ENCODE measurements at places on chromosomes 4 and X.

DNA sequence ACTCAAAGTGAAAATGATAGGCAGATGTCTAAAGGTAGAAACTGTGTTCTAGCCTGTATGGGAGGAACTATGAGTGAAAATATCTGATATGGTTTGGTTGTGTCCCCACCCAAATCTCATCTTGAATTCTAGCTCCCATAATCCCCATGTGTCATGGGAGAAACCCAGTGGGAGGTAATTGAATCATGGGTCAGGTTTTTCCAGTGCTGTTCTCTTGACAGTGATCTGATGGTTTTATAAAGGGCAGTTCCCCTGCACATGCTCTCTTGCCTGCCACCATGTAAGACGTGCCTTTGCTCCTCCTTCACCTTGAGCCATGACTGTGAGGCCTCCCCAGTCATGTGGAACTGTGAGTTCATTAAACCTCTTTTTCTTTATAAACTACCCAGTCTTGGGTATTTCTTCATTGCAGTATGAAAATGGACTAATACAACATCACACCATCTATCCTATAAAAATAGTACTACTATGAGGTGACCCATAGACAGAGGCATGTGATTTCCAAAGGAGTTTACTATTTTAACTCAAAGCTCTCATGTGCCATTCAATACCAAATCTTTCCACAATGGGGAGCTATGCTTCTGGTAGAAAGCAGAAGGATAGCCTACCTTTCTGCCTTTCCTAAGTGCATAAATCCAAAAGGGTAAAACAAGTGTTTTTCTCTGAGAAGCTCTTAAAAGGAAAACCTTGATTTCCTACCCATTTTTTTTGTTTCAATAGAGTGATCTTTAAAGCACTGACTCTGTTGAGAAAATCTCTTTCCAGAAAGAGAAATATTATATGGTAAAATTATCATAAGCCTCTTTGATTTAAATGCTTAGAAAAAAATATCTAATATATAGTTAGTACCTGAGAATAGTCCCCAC is 38.8 kb downstream of the SEC31A start:
- DNase-seq, result no peak

DNA sequence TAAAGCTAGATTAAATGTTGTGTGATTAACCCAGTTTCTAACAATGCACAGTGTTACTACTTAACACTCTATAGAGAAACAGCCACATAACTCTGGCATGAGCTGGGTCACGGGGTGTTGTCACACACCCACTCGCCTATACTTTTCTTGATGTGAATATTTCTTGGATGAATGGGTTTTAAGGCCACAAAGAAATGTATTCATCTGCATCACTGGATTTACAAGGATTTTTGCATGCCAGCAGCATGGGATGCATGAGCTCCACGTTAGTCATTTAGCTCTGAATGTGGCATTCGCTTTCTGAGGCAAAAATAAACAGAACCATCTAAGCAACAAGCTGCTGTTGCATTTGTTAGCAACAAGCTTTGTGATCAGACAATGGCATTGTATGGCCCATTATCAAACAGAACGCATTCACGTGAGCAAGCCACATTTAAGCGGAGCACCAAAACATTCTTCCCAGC is 89.7 kb downstream of the LRP2BP start:
- DNase-seq, result no peak

DNA sequence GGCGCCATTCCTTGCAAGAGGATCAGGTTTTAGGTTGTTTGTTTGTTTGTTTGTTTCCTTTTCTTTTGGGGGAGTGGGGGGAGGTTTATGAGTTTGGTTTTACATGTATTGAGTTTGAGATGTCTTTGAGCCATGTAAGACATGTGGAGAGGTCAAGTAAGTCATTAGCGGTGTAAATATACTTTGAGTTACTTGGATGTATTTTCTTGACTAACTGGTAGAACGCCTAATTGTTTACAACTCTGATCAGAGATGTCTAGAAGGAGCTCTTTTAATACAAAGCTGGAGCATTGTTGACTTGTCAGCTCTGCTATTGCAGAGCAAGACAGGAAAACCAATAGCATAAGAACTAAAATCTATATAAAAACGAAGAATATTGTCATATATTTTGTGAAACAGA is 57.1 kb downstream of the ANXA3 start:
- DNase-seq, result no peak

DNA sequence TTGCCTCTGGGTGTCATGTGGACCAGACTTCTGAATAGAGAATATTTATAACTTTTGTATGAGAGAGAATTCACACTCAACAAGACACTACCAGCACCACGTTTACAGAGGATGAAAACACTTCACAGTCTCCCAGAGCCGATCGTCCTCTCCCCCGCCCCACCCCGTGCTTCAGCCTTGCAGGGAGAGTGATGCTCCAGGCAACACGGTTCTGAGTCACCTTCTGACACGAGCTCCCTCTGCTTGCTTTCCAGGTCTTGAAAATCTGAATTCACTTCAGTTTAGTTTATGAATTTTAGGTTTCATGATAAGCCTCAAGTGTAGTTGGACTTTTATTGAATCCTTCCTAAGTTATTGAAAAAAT is 59.8 kb downstream of the CPLX1 start:
- DNase-seq, result no peak

GRCh38 chr4:78951862-78952472 is 12.7 kb upstream of the PAQR3 start:
- DNase-seq, result peak; percentile 4

DNA sequence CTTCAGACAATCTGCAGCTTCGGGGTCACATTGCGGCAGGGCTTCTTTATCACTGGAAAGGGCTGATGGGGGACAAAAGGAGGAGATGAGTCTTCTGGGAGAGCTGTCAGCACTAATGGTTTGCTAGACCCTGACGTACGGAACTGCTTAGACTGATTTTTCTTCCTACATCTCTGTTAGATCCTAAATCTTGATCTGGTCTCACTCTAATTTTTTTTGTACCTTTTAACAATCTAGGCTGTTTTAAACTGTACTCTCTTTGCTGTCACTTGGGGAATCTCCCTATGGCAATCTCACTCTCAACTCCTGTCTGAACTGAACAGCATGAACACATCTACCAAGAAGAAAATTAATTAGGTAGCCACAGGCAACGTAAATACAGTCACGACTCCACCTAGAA is 120.1 kb downstream of the SNCA start:
- no peak for DNase-seq

GRCh38 chr4:141391771-141392170 is 171.1 kb downstream of the ZNF330 start:
- peak; percentile 82 for DNase-seq

- DNase-seq, result no peak
Observed at GRCh38 chr4:99144070-99144469, at the start of gene ADH4. ADH4 (minus strand) TSS chr4:99144297; CDS start chr4:99144222, 75 bp downstream.

GRCh38 chr4:58665649-58666048 is 1555.5 kb upstream of the IGFBP7 start:
- no peak for DNase-seq

- DNase-seq, result no peak
Observed at GRCh38 chr4:112060212-112060611, 85.0 kb upstream of the FAM241A start.

GRCh38 chrX:106363214-106363613 is 195.1 kb downstream of the PWWP3B start:
- DNase-seq, result no peak

Data from NCI-H2029 (cell line).